ENCODE measurements at places on chromosomes 1 and 21.

DNA sequence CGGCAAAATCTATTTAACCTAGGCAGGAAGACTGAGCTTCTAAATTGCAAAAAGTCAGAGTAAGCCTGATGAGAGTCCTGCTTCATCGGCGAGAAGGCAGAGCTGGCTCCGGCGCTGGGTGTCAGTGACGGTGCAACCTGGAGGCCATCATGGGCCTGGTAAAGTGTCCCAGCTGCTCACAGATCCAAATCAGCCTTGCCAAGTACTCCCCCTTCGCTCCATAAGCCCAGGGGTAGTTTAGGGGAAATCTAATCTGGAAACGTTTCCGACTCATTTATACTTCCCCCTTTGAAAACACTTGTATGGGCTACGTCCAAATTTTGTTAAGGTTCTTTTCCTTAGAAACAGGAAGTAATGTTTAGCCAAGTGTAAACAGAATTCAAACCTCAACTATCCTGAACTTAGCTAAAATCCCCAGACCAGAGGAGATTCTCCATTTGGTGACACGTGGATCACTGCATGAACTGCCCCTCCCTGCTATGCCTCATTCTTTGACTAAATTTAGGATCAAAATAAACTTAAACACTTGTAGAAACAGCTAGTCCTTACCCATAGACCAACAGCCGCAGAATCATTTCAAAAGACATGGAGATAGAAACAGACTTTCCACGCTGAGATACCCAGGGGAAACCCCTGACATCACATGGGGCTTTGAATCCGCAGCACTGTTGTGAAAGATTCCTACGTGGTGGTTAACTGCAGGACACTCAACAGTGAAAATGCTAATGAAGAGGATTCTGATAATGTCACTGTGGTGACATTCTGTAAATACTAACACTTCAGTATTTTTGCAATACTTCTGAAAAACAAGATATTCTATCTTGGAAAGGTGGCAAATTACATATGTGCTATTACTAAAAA, 172.7 kb downstream of the TGFBR3 start:
- DNase-seq, result no peak

- no peak for DNase-seq
These were observed 8.1 kb downstream of the PAQR7 start for GRCh38 chr1:25867210-25867991.

DNA sequence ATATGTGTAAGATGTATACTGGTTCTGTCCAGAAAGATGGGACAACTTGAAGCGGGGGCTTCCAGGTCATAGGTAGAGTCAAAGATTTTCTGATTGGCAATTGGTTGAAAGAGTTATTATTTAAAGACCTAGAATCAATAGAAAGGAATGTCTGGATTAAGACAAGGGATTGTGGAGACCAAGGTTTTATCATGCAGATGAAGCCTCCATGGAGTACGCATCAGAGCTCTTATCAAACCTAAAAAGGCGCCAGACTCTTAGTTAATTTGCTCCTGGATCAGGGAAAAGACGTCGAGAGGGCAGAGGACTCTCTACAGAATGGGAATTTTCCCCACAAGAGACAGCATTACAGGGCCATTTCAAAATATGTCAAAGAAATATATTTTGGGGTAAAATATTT, 23.7 kb upstream of the ETV3 start:
- no peak for DNase-seq

DNA sequence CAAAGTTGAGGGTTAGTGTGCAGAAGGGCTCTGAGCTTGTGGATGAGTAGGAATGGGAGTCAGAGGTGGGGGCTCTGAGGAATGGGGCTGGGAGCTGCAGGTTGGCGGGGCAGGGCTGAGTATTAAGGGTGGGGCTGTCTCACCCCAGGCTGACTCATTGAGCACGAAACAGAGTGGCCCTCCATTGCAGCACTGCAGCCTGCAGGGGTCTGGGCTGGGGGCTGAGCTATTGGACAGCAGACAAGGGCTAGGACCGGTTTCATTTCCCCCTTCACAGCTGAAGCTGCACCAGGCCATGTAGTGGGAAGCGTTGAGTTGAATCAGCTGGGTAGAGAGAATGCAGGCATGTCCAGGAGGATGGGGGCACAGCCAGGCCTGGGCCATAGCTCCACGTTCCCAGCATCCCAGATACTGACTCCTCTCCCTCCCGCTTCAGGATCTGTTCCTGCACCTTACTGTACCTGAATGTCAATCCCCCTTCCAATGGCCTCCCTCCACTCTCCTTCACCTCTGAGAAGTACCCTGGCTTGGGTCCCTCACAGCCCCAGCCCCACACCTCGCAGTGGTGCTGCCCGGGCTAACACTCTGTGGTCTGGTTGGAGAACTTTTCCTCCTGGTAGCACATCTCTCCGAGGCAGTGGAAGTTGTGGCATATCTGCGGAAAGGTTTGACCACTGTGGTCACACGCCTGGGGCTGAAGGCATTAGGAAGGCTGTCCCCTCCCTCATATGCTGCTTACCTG, 4.4 kb upstream of the INPP5B start:
- DNase-seq, result no peak

DNA sequence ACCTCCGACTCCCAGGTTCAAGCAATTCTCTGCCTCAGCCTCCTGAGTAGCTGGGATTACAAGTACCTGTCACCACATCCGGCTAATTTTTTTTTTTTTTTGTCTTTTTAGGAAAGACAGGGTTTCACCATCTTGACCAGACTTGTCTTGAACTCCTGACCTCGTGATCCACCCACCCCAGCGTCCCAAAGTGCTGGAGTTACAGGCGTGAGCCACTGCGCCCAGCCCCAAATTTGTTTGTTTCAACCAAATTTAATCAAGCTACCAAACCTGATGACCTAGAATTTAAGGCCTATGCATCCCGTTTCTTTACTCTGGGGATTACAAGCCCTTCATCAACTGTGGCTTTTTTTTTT, 58.3 kb upstream of the TBX15 start:
- DNase-seq, result no peak

GRCh38 chr21:26597031-26597430, 23.9 kb upstream of the CYYR1 start:
- DNase-seq, result no peak

DNA sequence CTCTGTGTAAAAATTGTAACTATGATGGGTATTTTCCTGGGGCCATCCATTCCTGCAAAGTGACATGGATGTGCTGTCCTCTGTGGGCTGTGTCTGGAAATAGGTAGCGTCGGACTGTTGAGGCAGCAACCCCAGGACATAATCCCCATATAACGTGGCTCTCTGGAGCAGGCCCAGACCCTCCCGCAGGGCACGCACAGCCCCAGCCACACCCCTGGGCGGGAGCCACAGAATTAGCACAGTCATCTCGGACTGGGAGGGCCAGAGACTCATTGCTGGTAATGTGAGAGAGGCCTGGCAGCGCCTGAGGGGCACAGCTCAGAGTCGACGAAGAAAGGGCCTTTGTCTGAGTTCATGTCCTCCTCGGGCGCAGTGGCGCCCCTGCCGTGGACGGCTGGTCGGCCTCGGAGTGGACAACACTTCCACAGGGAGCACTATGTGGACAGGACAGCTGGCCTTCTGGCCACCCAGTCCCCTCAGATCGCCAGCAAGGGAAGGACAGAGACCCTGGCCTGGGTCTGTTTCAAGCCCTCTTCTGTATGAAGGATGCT, 20.1 kb downstream of the SIM2 start:
- no peak for DNase-seq

GRCh38 chr21:40547906-40548513, 298.9 kb downstream of the DSCAM start:
- DNase-seq, result no peak

DNA sequence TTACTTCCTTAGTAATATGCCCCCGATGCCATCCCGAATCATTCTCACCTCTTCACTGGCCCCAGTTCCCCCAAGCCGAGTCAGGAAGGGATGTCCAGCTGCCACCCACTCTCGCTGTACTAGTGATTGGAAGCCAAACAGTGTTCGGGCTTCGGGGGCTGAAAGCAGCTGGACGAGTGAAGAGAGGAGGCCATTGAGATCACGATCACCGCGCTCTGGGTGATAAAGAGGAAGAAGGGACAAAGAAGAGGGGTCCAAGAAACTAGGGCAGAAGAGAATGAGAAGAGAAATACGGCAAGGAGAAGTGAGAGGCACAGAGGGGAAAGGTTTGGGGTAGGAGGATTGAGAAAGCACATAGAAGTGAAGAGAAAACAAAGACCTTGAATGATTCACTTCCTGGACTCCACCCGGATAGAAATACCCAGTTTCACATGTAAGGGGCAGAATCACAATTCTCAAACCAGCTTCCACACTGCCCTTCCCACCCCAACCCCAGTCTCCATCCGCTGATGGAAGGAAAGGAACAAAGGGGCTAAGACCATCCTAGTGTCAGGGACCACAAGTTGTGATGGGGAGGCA, 3.7 kb upstream of the SF3B4 start:
- DNase-seq, result no peak

DNA sequence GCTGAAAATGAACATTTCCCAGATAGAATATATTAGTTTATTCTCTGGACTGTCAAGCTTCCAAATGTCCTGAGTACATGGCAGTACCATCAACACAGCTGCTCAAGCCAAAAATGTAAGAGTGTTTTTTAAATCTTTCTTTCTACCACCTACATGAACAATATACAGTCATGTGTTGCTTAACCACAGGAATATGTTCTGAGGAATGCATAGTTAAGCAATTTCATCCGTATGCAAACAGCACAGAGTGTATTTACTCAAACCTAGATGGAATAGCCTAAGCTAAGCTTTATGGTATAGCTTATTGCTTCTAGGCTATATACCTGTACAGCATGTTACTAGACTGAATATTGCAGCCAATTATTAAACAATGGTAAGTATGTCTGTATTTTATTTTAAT, 561.9 kb upstream of the ADGRL4 start:
- DNase-seq, result no peak

DNA sequence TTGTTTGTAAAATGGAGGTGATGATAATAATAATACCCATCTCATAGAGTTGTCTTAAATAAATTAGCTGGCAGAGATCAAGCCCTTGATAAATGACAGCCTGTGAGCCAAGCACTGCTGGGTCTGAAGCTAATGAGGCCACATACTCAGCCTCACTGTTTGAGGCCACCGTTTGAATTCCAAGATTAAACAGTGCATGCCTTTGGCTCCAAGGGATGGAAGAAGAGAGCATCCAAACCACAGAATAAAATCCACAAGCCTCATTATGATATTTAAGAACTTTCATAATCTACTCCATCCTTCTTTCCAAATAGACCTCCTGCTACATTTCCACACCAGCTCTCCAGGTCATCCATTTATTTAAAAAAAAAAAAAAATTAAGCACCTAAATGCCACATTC, 29.0 kb downstream of the TGFBR3 start:
- DNase-seq, result no peak

GRCh38 chr1:109787211-109787844, 23.6 kb upstream of the EPS8L3 start:
- DNase-seq, result no peak

DNA sequence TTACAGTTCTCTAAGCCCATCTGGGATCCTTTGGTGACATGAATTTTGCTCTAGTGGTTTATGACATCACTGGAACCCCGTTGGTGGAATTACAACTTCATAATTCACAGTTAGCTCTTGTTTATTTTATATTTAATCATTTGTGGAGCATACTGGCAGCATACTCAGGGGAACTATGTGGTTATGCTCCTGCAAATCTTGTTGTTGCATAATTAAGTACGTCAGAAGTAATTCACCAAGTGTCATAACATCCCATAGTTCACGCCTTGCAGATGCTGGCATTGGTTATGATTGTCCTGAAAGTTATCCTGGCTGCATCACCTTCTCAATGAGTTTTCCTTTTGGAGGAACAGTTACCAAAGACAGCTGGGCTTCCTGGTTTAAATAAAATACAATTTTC, 16.5 kb downstream of the PRRX1 start:
- DNase-seq, result no peak

Measured in hematopoietic multipotent progenitor cell (in vitro differentiated cells).